ENCODE measurements at places on chromosomes 5 and 9. TPM values are rescaled to one million over a fixed set of nuclear protein-coding genes. Genes with fewer than 3 reads are reported as not detected.

Gene DMRTA1
- not detected for total RNA-seq

Gene MEGF9
- total RNA-seq = 14.3 TPM

DNA sequence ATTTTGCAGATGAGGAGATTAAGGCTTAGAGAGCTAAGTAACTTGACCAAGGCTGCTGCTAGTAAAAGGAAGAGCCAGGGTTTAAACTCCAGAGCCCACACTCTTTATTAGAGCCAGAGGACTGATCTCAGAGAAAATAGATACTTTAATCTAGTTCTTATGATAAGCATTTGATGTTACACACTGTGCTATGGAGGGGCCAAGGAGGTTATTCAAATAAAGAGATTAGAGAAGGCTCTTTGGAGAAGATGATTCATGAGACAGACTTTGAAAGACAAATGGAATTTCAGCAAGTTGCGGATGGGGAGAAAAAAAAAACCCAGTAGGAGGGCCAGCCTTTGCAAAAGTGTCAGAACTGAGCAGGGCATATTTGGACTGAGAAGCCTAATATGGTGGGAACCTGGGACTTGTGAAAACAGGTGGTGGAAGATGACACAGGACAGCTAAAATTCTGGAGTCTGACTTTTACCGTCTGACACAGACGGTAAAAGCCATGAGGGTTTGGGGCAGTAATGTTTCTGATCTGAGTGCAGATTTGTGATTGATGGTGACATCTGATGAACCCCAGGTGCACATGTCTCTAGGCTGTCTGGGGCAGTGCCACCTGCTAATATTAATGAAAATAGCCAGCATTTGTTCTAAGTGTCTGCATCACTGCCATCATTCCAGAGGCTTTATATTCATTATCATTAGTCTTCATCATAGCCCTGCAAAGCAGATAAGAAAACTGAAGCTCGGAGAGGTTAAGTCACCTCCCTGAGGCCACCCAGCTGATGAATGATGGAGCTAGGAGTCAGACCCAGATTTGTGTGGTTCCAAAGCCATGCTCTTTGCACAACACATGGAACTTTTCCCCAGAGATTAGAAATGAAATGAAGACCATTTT is 65.3 kb upstream of the CXCL14 start:
- H3K36me3 ChIP-seq = no peaks in the 10 kb centered on the region
- H3K4me1 ChIP-seq = no peaks in the 10 kb centered on the region
- no peak for DNase-seq
- no peak overlapping the region for H3K4me3 ChIP-seq
- no peaks in the 10 kb centered on the region for H3K27me3 ChIP-seq
- H3K27ac ChIP-seq = no peak overlapping the region

Gene MEGF10
- total RNA-seq = 0.11 TPM

All from ascending aorta (tissue), 2 donors.